ENCODE measurements at places on chromosomes 12 and 14.

DNA sequence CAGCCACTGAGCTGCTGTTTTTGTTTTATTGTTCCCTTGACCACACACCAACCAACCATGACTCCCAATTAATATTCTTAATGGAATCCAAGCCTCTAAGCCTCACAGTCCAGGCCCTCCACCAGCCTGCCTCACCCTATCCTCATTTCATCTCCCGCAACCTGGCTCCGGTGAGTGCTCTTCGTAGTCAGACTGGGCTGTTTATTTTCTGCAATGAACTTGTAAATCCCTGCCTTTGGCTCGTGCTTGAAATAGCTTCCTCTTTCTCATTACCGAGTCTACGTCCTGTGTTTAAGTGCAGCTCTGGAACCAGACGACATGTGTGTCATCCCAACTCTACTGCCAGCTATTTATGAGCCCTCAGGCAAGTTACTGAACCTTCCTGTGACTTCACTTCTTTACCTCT lies 12.4 kb upstream of the ETFBKMT start:
- no peak for DNase-seq

DNA sequence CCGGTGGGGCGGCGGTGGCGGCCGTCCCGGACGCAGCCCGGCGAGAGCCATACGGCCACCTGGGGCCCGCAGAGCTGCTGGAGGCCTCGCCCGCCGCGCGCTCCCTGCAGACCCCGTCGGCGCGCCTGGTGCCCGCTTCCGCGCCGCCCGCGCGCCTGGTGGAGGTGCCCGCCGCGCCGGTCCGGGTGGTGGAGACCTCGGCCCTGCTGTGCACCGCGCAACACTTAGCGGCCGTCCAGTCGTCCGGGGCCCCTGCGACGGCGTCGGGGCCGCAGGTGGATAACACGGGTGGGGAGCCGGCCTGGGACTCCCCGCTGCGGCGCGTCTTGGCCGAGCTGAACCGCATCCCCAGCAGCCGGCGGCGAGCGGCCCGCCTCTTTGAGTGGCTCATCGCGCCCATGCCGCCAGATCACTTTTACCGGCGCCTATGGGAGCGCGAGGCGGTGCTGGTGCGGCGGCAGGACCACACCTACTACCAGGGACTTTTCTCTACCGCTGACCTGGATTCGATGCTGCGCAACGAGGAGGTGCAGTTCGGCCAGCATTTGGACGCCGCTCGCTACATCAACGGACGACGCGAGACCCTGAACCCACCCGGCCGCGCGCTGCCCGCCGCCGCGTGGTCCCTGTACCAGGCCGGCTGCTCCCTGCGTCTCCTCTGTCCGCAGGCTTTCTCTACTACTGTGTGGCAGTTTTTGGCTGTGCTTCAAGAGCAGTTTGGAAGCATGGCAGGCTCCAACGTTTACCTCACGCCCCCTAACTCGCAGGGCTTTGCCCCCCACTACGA lies 716 bp downstream of the RIOX1 start:
- DNase-seq: peak; percentile 59

- DNase-seq: no peak
Observed at GRCh38 chr14:24194186-24194872, 912 bp downstream of the TM9SF1 start.

GRCh38 chr14:77151245-77151644 lies 9.7 kb upstream of the ZDHHC22 start:
- DNase-seq: no peak

GRCh38 chr14:102629011-102629444 lies 36.6 kb downstream of the RCOR1 start:
- no peak for DNase-seq

GRCh38 chr12:130958557-130959140 lies 4.9 kb downstream of the ADGRD1 start:
- no peak for DNase-seq

DNA sequence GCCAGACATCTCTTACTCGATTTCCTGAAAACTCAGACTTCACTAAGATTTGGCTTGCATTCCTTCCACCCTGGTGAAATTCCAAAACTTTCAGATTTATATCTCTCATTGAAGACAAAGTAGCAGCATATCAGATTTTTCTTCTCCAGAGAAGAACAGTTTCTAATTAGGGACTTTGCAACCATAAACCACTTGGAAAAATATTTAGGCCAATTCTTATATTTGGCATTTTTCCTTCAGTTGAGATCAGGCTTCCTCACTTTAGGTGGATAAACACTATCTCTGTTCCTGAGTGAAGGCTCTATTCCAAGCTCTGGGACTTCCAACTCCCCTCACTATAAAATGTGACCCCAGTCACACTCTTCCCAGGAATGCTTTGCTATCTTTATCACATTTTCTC lies 1434.3 kb upstream of the FLRT2 start:
- DNase-seq: no peak

DNA sequence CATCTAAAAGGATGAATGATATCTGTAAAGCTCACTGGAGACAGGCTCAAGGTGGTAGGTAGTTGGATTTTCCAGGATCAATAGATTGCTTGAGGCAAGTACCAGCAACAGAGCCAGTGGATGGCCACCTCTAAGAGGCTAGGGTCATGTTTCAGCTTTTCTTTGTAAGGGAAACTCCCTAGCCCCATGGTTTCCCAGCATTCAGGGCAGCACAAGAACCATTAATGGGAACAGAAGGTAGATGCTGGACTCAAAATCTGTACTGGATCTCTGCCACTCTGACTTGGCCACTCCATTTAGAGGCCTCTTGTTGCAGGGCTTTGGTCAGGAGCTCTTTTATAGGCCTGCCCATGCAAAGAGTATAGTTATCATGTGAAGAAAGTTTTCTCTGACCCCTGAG lies 76.1 kb upstream of the DYRK2 start:
- DNase-seq: no peak

GRCh38 chr12:53746592-53747092 lies 5.1 kb downstream of the CISTR start:
- DNase-seq: peak; percentile 75

DNA sequence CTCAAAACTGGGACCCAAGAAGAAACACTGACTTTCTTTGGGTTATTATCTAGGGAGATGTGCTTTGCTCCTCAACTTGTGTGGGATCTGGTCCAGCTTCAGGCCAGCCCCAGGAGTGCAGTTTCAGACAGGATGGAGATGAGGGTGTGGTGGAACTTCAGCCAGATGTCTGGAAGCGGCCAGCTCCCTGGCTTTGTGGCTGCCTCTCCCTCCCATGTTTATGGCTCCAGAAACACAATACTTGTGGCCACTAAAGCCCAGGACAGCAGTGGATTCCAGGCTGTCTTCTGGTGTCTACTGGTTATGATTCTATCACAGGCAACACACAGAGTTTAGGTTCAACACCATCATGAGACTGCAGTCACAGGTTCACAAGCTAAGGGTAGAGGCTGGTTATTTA lies 44.2 kb upstream of the EMP1 start:
- DNase-seq: no peak

DNA sequence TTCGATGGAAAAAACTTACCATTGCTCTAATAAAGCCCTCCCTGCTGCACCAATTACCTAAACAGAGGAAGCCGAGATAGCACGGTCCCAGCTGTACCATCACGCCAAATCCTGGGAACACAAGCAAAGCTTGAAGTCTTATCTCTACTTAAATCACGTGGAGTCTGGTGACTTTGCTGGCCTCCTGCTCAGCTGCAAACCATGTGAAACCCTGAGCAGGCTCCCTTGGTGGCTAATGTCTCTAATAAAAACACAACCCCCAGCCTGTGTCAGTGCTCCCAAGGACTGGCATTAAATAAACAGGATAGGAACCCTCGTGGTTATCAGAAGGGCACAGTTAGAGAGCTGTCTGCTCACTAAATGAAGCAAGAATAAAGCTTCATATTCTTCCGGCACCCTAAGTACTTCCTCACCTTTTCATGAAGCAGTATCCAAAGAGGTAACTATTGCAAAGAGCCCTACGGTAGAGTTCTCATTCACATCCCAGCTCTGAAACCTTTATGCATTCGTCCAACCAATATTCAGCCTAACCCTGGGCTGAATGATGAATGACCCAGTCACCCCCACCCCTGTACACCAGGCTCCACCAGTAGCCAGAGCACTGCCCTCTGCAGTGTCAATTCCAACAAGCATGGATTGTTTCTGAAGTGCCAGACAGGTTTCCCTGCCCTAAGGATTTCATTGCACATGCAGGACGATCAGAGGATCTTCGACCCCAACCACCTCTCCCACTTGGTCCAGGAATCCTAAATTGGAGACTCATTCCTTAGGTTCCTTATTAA lies 452.7 kb upstream of the TMPO start:
- no peak for DNase-seq

GRCh38 chr14:30194741-30195148 lies 267.1 kb upstream of the PRKD1 start:
- DNase-seq: no peak

DNA sequence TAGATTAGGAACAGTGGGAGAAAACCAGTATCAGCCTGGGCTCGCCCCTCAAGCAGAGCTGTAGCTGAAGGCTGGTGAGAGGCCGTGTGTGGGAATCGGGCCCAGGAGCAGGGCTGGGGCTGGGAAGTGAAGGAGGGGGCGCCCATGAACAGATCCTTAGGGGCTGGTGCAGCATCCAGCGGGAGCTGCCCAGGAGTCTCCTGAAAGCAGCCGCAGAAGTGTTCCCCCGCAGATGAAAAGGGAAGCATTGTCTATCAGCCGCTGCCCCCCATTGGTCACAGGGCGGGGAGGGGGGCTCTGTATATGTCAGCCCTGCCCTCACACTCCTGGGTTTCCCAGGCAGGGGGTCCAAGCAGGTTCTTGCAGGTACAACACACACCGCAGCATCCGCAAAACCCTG lies 15.6 kb upstream of the RFLNA start:
- no peak for DNase-seq
